Neural crest cell (in vitro differentiated cells): ENCODE measurements at places on chromosomes 3 and 15.

- DNase-seq = no peak
These were observed 1.2 kb upstream of the EFCAB12 start for GRCh38 chr3:129429602-129430001.

GRCh38 chr15:63967616-63968015, 78.7 kb downstream of the DAPK2 start:
- DNase-seq = no peak

GRCh38 chr3:141384157-141384556, 15.9 kb downstream of the ZBTB38 start:
- DNase-seq = no peak

- DNase-seq = no peak
These were observed 1.5 kb downstream of the TYRO3 start for GRCh38 chr15:41560572-41560874.

DNA sequence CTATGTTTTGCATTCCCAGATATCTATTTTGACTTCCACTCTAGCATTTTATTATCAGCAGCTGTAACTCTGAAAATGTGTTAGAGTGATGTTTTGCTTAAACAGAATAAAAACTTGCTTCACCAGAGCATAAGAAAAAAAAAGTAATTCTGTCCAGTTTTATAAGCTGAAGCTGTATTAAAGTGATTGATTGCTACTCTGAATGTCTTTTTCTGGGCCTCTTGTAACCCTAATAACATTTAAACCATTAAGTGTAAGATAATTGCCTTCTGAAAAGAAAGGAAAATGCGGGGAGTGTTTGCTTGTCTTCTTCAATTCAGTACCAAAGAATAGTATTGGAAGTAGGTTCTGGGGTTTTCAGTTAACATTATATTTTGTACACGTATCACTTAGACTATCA, 57.9 kb upstream of the UBE2E1 start:
- DNase-seq = no peak

- DNase-seq = peak; percentile 97
These were observed at the start of gene WDR73 for GRCh38 chr15:84653910-84654688. TSS of gene WDR73 (minus strand) at chr15:84654283. CDS start at chr15:84654274, 9 bp downstream.

GRCh38 chr15:74239051-74239705, 3.1 kb downstream of the CCDC33 start:
- no peak for DNase-seq

GRCh38 chr3:124926426-124927101, 8.0 kb downstream of the MUC13 start:
- DNase-seq = no peak

DNA sequence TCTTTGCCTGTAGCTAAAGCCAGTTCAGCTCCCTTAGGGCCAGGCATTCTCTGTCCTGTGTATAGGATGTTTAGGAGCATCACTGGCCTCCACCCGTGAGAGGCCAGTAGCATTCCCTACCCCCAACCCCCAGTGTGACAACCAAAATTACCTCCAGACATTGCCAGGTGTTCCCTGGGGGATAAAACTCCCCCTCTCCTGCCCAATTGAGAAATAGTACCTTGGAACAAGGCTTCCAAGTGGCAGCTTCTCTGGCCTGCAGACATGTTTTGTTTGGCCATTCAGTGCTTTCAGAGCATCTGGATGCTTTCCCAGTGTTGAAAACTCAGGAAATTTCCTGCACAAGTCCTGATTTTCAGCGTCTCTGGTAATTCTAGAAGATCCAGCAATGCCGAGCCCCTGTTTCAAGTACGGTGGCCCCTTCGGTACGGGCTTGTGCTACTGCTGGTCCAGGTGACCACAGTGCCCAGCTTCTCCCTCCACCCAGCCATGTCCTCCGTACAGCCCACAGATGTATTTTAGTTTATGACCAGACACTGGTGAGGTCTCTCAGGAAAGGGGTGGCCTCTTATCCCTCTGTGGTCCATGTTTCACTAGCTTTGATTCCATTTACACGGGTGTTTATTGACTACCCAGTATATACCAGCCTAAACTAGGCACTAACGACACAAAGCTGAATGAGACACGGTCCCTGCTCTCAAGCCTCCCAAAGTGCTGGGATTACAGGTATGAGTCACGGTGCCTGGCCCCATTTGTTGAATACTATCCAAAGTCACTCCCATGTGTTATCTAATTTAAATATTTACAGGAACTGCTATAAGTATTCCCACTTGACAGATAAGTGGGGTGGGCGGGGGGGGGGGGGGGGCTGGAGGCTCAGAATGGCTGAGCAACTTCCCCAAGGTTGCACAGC, 125.4 kb upstream of the RAD18 start:
- no peak for DNase-seq

- DNase-seq = no peak
These were observed 343.5 kb upstream of the TRIM42 start for GRCh38 chr3:140334132-140334929.

- no peak for DNase-seq
These were observed 81.2 kb downstream of the FBXL22 start for GRCh38 chr15:63678393-63678792.

- DNase-seq = no peak
These were observed 15.0 kb downstream of the GCSAM start for GRCh38 chr3:112117841-112118571.

- no peak for DNase-seq
These were observed 579.4 kb upstream of the TBL1XR1 start for GRCh38 chr3:177776661-177777101.

DNA sequence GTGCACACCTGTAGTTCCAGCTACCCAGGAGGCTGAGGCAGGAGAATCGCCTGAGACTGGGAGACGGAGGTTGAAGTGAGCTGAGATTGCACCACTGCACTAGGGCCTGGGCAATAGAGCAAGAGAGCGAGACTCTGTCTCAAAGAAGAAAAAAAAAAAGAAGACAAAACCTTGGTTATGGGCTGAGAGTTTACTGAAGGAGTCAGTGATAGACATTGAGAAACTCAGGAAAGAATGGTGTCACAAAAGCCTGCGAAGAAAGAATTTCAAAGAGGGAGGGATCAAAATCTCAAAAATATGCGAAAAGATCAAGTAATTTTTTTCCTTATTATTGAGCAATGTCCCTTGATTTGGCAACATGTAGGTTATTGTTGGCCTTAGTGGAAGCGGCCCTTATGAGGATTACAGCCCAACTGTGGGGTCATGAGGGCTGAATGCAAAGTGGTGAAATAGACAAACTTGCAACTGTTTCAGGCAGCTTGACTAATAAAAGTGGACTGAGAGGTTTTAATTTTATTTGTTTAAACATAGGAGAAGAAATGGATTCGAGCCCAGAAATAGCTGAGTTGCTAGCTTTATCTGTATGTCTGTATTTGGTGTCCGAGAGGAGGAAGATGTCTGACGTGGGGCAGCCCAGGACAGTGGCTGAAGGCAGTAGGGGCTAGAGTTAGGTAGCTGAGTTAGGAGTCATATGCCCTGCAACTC, 18.8 kb upstream of the CELF6 start:
- DNase-seq = no peak

DNA sequence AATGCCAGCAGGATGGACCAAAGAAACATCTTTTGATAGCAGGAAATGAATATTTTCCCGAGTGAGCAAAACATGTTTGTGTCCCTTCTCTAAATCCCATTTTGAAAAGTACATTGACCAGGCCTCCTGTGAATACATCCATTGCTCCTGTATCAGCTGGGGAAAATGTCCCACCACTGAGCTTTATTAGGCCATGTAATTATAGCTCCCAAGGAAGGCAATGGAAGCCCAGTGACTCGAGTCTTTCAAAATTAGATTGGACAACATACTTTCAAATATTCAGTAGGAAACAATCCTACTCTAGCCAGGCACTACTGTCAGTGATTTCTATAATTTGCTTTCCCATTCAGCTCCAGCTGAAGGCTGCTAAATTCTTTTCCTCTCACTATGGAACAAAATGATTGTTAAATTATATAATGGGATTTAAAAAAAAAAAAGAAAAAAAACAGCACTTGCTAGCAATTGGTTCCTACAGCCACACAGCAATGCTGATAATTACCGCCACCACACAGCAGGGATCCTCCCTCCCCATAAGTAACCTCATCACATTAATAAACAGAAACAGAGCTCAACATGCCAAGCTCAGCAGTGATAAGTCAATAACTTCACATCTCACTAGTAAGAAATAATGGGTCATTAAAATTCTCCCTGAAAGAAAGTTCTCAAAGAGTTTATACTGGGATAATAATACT, 172.4 kb upstream of the SLC2A2 start:
- no peak for DNase-seq

DNA sequence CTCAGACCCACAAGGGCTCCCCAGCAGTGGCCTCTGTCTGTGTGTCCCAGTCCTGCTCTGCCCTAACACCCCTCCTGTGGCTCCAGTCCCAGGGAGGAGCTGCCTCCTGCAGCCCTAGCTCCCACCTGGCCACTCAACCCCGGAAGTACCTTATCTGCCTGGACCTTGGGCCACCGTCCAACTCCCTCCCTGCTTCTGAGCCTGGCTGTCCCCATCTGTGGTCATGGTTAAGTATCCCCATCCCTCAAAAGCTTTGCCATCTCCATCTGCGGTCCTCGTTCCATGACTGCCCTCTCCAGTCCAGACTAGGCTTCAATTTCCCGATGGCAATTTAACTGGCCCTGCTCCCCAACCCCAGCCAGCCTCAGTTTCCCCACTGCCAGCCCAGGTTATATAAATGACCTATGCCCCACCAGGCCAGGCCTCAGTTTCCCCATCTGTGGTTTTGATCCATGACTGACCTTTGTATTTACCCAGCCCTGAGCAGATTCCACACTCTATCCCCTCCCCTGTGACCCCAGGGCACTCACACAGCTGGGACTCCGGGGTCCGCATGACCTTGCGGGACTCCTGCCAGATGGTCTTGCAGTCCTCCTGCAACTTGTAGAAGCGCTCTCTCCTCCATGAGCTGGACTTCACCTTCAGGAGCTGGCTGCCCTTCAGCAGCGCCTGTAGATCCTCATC, 9.6 kb downstream of the PLCD1 start:
- DNase-seq = no peak

DNA sequence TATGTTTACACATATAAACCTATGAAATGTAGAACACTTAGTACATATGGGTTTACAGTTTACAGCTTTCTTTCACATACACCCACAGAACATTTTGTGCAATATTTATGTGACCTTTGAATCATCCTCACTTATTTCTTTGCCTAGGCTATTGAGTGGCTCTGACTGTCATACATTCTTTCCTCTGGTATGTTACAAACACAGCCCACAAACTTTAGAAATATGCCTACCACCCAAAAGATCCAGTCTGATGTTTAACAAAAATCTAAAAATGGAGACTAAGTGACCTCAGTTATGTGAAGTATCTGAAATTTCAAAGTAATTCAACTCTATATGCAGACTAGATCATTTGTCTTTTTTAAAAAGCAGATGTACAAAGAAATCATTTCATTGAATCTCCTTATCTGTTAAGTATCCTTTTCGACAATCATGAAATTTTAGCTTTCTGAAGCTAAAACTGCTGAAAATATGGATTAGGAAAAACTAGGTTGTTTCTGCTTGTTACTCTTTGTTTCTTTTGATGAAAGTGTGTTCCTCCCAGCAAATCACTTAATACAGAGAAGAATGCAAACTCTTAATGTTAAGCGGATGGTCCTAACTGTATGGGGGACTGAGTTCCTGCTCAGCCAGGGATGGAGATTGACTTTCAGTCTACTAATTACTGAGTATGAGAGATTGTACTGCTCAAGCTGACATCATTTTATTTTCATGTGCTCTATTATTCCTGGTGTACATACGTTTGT, 27.7 kb downstream of the CCDC54 start:
- no peak for DNase-seq

DNA sequence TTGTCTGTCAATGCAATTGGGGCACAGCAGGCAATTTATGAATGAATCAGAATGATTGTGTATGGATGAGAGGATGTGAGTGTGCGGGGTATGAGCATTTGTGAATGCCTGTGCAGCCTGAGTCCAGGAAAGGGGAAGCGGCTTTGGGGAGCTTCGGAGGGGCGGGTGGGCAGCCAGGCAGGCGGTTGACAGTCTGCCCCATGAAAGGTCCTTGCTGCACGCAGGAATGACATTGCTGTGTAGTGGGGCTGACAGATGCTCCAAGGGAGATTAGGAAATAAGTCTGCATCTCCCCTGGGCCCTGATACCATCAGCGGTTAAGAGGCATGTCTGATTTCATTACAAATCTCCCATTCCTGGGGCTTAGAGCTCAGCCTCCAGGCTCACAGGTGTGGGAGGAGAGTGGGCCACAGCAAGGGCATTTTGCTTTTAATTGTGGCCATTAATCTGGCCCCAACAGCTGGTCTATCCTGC, 26.4 kb upstream of the TSPAN3 start:
- DNase-seq = no peak

DNA sequence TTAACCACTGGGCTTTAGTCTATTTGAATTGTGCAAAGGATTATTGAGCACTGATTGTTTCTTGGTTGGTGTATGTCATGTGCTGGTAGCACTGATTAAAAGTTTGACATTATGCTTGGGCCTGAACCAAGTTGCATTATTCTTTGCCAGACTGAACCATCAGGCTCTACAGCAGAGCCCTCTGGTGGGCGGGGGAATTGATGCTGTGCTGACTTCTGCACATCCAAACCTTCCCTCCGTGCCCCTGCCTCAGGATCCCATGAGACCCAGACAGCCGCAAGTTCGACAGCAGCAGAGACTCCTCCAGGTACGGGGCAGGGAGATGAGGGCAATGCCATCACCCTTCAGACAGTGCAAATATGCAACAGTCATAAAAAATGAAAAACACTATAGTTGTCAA, 28.4 kb upstream of the P2RY12 start:
- no peak for DNase-seq
